Suppressor macrophage (primary cell): ENCODE measurements at places on chromosomes 13 and 19.

DNA sequence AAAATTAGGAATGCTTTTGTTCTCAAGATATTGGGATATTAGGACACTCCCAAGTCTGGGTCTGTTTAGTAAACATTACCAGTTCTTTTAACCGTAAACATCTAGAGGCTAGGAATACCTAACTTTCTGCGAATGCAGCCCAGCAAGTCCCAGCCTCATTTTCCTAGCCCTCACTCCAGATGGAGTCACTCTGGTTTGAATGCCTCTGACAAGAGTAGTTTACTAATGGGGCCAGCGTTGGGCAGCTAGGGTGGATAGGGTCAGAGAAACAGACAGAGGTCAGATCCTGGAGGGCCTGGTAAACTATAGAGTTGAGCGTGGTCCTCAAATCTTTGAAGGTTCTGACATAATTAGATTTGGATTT lies 53.6 kb downstream of the WDFY2 start:
- no peak for DNase-seq

GRCh38 chr13:96686286-96686685 lies 308.0 kb downstream of the OXGR1 start:
- no peak for DNase-seq

- DNase-seq: peak; percentile 37
Measured at GRCh38 chr13:75365724-75366173, 116.2 kb downstream of the TBC1D4 start.

DNA sequence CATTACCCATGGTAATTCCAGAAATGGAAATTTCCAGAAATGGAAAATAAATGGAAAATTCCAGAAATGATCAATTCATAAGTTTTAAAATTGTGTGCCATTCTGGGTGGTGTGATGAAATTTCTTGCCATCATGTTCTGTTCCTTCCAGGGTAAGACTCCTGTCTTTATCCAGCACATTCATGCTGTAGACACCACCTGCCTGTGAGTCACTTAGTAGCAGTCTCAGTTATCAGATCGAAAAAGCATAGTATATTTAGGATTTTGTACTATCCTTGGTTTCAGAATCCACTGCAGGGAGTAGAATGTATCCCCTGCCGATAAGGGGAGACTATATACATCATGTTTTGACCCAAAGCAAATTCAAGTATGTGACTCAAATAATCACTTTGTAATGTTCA lies 26.7 kb upstream of the CSNK1A1L start:
- DNase-seq: no peak

GRCh38 chr19:14091813-14092462 lies 1.4 kb upstream of the SAMD1 start:
- DNase-seq: no peak

GRCh38 chr13:51740698-51741097 lies 63.3 kb downstream of the DHRS12 start:
- no peak for DNase-seq

DNA sequence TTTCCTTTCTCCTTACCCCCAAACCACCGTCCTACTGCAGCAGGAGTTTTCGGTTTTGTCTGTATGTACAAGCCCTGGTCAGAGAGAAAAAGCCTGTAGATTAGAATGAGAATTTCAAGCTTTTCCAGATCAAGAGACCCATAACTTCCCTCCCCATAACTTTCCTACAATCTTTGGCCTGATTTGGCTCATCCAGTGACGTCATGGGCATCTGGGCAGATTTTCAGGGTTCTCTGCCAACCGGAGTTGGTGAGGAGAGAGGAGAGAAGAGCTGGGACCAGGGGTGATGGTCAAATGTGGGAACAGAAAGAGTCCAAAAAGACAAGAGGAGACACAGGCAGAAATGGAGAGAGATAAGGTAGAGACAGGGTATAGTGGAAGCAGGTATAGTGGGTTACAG lies 10.5 kb downstream of the IZUMO2 start:
- no peak for DNase-seq

GRCh38 chr13:109026266-109026665 lies 396.9 kb downstream of the MYO16 start:
- no peak for DNase-seq

- no peak for DNase-seq
Measured at GRCh38 chr19:41887711-41888382, 4.9 kb downstream of the ARHGEF1 start.

- peak; percentile 82 for DNase-seq
Measured at GRCh38 chr19:10505583-10506229, 2.5 kb upstream of the KEAP1 start.
